Epithelial cell of prostate (primary cell): ENCODE measurements at places on chromosomes 16 and 17.

- DNase-seq, result no peak
Measured at GRCh38 chr16:1279945-1280589, 24.2 kb downstream of the TPSD1 start.

DNA sequence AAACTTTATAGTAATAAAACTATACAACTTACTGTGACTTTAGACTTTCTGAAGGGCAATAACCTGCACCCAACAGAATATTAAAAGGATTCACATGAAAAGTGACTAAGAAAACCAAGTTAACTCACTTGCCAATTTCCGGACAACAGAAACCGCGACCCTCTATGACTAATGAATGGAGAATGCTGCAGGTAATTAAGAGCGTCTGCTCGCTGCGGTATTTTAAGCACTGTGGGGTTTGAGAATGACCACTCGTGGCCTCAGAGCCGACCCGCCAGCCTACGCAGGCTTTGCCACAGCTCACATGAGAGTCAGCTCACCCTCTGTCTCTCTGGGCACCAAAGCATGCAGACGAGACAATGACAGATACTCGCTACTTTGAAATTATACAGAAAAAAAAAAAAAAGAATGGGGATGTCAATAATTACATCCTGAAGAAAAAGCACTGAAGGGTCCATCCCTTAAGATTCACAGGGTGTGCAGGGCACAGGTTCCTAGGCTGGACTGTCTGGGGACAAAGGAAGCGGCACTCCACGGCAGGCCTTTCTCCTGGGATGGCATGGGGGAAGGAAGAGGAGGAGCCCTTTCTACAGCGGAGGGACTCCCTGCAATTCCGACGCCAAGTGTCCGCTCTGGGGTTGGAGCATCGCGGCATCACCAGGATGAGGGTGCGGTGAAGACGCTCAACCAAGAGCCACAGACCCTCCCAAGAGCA lies 35.0 kb downstream of the ZCCHC14 start:
- peak; percentile 78 for DNase-seq

DNA sequence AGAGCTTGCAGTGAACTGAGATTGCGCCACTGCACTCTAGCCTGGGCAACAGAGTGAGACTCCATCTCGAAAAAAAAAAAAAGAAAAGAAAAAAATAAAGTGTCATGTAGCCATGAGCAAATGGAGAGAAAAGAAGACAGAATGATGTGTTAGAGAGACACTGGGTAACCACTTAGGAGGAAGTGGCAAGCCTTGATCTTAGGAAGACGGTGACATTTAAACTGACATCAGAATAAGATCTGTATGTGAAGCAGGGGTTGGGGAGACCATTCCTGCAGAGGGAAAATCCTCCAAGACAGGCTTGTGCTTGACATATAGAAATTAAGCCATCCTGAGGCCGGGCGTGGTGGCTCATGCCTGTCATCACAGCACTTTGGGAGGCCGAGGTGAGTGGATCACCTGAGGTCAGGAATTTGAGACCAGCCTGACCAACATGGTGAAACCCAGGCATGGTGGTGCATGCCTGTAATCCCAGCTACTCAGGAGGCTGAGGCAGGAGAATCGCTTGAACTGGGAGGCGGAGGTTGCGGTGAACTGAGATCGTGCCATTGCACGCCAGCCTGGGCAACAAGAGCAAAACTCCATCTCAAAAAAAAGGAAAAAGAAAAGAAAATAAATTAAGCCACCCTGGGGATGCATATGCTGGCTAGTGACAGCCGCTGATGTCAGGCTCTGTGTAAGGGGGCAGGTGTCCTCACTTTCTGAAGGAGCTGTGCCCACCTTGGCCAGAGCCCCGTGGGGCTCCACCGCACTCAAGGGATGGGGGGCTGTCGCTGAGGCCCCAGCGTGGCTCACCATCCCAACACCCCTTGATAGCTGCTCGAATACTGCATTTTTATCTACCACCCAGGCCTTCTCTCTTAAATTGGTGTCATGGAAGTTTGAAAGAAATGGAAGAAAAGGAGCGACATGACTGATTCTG lies 13.1 kb upstream of the CYB5B start:
- DNase-seq, result no peak

GRCh38 chr16:88050952-88051660 lies 99.9 kb downstream of the BANP start:
- no peak for DNase-seq

DNA sequence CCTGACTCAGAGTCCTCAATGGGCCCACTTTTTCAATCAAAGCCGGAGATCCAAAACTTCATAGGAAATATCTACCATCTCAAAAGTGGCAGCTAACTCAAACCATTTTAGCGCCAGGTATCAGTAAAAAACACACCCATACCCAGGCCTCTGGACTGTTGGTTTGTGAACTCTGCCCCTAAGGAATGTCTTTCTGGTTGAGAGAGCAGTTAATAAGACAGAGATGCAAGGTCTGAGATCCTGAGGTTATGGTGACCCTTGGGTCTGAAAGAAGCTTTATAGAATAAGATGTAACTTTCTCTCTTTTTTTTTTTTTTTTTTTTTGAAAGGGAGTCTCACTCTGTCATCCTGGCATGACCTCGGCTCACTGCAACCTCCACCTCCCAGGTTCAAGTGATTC lies 350.5 kb downstream of the SOX9 start:
- no peak for DNase-seq

DNA sequence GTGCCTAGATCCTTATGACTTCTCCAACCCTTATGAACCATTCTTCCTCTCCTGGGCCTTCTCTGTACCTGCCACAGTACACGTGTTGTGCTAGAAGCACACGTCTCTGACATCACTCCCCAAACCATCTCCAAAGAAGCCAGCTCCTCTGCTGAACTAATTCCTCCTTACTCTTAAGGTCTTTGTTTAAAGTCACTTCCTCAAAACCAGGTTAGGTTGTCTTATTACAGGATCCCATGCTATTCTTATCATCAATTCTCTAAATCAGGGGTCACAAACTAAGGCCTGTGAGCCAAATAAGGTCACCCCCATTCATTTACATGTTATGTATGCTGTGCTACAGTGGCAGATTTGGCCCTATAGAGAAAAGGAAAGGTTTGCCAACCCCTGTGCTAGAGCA lies 4.0 kb downstream of the SUPT6H start:
- no peak for DNase-seq

- DNase-seq, result no peak
Measured at GRCh38 chr17:27849474-27850185, 43.5 kb downstream of the LYRM9 start.

- no peak for DNase-seq
Measured at GRCh38 chr16:68732042-68732680, 4.9 kb upstream of the CDH1 start.

- DNase-seq, result peak; percentile 57
Measured at GRCh38 chr16:86809458-86809955, 231.2 kb downstream of the FOXL1 start.

- DNase-seq, result no peak
Measured at GRCh38 chr16:80004113-80004512, 403.6 kb upstream of the MAF start.

DNA sequence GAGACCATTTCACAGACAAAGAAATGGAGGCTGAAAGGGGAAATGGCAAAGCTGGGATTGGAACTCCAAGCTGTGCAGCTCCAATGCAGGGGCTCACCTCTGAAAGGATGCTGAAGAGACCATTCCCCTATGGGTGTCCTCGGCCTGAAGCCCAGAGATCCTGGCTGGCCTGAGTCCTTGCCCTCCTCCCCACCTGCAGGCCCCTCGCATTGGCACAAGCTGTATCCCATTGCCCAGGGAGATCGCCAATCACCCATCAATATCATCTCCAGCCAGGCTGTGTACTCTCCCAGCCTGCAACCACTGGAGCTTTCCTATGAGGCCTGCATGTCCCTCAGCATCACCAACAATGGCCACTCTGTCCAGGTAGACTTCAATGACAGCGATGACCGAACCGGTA lies 2.6 kb downstream of the CA7 start:
- DNase-seq, result no peak

DNA sequence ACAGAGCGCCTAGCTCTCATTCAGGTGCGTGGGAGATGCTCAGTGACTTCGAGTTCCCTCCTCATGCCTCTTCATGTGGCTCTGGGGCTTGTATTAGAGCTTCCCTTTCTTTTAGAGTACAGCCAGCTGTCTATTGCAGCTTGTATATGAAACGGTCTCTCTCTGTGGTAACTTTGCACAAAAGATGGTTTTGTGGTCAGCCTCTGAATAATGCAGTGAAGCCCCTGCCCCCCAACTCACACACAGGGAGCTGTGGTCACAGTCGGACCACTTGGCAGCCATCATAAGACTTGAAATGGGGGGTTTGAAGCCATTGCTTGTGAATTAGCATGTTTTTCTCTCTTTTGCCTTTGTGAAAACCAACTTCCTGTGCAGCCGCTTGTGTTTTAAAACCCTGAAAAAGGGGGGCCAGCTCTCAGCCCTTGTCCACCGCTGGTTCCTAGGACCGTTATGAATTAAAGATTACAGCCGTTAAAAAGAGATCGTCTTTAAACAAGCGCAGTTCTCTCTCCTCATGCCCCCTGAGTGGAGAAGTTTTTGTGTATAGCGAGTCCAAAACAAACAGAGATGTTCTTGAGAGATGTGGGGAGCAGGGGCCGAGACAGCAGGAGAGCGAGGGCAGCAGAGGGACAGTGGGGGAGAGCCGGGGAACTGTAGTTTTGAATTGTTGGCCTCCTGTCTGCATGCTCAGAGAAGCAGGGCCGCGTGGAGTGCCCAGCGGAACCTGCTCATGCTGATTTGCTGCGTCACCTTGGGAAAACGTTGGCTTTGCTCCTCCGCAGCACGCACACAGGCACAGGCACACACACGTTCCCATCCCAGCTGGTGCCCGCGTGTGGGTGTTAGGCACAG lies 199.0 kb downstream of the MSI2 start:
- no peak for DNase-seq

DNA sequence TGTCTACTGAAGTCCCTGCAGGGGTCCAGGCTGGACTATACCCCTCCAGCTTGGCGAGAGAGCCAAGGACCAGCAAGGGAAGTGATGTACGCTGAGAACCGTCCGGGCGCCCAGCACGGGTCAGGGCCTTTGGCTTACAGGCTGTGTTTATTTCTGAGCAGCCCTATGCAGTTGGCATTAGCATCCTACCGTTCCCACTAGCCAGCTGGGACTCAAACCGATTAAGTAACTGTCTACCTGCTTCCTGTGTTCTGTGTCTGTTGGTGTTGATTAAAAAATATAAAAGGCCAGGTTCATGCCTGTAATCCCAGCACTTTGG lies 73.8 kb downstream of the CMIP start:
- no peak for DNase-seq

- no peak for DNase-seq
Measured at GRCh38 chr17:58706351-58707140, 14.1 kb downstream of the RAD51C start.

GRCh38 chr16:69566981-69567680 lies 1.4 kb downstream of the NFAT5 start:
- DNase-seq, result no peak

DNA sequence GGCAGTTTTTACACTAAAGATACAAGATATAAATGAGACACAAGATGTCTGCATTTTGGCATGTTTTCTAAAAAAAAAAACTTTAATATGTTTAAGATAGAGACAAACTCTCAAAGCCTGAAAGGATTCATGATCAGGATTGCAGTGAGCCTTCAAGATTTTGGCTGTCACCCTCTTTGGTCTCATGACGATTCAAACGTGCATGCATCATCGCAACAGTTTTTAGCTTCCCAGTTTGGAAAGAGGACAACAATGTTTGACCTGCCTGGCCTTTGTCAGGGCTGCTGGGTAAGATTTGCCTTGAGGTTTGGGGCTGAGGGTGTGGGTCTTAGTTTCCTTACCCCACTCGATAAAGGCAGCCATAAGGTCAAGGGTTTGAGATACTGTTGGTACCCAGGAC lies 134.1 kb downstream of the RGS9 start:
- no peak for DNase-seq

GRCh38 chr16:56233795-56234566 lies 42.7 kb downstream of the GNAO1 start:
- DNase-seq, result no peak

DNA sequence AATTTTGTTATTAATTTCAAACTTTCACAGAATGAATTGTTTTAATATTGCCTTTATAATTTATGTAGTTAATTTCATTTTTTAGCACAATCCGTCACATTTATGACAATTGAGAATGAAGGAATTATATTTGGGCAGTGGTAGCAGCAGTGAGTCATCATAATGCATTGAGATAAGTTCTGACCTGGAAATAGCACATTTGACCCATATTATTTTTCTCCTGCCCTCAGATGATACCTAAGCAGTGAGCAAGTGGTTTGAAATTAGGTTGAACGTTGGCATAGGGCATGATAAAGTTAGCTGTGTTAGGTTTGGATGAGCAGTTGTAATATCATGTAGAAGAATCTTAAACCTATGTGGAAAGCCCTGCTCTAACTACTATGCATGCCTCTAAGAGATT lies 1431.3 kb upstream of the CDH8 start:
- no peak for DNase-seq

DNA sequence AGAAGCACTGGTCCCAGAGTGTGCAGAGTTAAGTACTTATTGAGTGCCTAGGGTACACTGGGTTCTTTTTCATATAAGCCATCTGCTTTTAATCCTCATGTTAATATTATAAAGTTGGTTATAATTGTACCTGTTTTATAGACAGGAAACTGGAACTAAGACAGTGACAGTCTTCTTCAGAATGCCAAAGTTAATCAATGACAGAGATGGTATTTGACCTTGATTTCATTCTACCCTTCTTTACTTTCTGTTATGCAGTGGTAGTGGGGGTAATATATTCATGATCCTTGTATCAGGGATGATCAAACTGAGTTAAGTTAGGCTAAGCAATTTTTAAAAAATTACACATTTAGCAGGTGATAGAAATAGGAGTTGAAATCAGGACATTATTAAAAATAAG lies 108.6 kb upstream of the GOT2 start:
- DNase-seq, result no peak

- DNase-seq, result no peak
Measured at GRCh38 chr16:346587-346986, 5.9 kb downstream of the AXIN1 start.

- DNase-seq, result no peak
Measured at GRCh38 chr17:33858121-33858520, 397.0 kb upstream of the CCL2 start.

- DNase-seq, result no peak
Measured at GRCh38 chr17:78381601-78382232, 3.3 kb downstream of the PGS1 start.

DNA sequence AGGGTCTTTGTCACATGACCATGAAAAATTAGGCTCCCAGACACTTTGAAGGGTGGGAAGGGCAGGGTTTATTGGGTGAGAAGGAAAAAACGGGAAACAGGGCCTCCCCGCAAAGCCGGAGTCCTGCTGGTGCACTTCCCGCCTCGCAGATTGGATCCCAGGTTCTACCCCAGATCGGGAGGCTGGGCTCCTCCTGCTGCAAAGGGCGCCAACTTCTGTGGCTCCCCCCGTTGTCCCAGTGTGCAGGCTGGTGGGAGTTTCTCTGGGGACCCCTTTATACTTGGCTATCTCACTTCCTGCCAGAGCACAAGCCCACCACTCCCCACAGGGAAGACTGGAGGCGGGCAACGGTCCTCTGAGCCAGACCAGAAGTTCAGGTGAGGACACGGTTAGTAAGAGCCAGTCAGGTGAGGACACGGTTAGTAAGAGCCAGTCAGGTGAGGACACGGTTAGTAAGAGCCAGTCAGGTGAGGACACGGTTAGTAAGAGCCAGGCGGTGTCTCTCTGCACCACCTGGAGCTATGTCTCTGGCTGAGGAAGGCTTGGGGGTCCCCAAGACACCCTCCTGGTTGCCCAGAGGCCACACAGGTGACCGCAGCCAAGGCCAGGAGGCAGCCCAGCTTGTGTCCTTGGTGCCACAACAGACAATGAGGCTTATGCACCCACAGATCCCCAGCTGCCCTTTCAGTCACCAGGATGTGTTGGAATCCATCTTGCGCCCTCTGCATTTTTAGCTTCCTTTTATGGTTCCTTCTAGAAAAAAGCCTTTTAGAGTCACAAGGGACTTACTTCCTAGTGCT lies 48.1 kb upstream of the CHMP6 start:
- DNase-seq, result no peak
